Diencephalon (tissue), 1 donor: ENCODE measurements at places on chromosomes 4 and X. TPM values are rescaled to one million over a fixed set of nuclear protein-coding genes. Genes with fewer than 3 reads are reported as not detected.

TREX2 gene
- total RNA-seq, result 2.3 TPM

USP17L13 gene
- not detected for total RNA-seq

HTT gene
- total RNA-seq, result 96.7 TPM

TRAM1L1 gene
- 24.5 TPM for total RNA-seq

TMEM150C gene
- 59.1 TPM for total RNA-seq

LDOC1 gene
- total RNA-seq, result 13.1 TPM

REELD1 gene
- total RNA-seq, result not detected

SPANXC gene
- total RNA-seq, result not detected

NPY5R gene
- total RNA-seq, result 11.3 TPM

F8A3 gene
- 1.4 TPM for total RNA-seq

WDR19 gene
- total RNA-seq, result 44.8 TPM

F11 gene
- not detected for total RNA-seq
